ENCODE measurements at places on chromosomes 5 and 9. TPM values are rescaled to one million over a fixed set of nuclear protein-coding genes. Genes with fewer than 3 reads are reported as not detected.

The TMEM215 gene
- total RNA-seq: not detected

The TPD52L3 gene
- total RNA-seq: not detected

The NDST1 gene
- 57.9 TPM for total RNA-seq

GRCh38 chr9:20499013-20499412 lies 123.3 kb downstream of the MLLT3 start:
- DNase-seq: no peak

GRCh38 chr9:133913571-133914369 lies 78.4 kb downstream of the VAV2 start:
- no peak for DNase-seq

DNA sequence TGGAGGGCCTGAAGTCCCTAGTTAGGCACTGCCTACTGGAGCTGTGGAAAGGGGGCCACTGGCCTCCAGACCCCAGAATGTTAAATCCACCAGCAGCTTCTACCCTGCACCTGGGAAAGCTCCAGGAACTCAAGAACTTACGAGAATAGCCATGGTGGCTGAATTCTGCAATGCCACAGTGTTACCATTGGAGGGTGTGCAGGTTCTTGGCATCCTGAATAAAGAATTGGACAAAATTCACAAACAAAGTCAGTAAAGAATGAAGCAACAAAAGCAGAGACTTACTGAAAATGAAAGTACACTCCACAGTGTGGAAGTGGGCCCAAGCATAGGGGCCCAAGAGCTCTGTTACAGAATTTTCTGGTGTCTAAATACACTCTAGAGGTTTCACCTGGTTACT lies 107.0 kb downstream of the PRDM9 start:
- DNase-seq: no peak

- no peak for DNase-seq
These were observed 544.7 kb upstream of the KLF4 start for GRCh38 chr9:108033976-108034964.

GRCh38 chr5:64872044-64872443 lies 103.3 kb downstream of the CWC27 start:
- DNase-seq: no peak
